Suppressor macrophage (primary cell): ENCODE measurements at places on chromosomes 5 and 9.

DNA sequence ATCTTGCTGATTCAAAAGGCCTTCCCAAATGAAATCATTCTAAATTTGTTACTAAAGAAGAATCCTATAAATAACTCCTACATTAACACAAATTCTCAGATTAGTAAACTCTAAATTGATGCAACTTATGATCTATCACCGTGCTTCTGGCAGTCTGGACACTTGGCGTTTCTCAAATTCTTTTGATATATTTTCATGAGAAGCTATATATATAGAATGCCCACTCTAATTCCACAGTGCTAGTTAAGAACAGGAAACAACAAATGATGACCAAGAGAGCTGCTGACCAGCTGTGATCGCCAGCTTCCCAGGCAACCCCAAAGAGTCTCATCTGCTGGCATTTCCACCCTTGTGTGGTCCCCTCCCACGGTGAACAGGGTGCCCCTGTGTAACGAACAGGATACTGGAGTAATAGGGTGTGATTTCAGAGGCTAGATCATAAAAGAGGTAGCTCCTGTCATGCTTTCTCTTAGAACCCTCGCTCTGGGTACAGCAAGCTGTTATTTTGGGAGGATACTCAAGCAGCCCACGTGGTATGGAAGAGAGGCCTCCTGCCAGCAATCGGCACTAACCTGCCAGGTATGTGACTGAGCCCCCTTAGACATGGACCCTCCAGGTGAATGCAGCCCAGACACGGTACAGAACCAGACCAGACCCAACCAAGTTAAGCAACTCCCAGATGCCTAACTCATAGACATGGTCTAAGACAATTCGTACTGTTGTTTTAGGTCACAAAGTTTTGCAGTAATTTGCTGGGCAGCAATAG, 64.7 kb downstream of the CDC14B start:
- peak; percentile 60 for DNase-seq

- no peak for DNase-seq
Measured at GRCh38 chr9:94874316-94874715, 147.8 kb downstream of the AOPEP start.

- DNase-seq, result no peak
Measured at GRCh38 chr9:14500705-14501104, 186.8 kb upstream of the NFIB start.

DNA sequence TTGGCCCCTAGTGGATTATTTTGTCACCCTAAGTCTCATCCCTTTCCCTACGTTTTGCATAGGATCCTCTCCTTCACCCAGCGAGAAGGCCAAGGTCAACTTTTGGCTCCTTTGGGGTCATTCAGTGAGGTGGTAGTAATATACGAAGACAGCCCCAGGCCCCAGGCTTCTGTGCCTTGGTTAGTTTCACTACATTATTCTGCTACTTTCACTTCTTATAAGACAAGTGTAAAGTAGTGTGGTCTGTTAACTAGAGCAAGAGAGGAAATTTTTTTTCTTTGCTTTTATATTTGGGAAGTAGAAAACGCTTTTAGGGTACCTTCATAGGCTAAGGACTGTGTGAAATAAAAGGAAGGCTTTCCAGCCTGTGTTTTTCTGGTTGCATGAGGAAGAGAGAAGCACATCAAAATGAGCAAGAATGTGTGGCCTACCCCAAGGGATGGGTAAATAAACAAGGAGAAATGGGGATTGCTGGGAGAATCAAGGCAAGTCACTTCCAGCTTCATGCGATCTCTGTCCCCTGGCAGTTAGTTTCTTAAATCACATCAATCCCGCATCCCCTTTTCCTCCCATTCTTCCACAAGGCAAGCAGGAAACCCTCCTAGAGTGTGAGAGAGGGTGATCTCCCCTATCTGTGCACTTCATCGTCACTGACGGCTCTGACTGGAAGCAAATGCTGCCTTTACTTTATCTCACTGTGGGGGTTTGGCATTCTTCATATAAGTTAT, 677.0 kb upstream of the WWC1 start:
- DNase-seq, result no peak

DNA sequence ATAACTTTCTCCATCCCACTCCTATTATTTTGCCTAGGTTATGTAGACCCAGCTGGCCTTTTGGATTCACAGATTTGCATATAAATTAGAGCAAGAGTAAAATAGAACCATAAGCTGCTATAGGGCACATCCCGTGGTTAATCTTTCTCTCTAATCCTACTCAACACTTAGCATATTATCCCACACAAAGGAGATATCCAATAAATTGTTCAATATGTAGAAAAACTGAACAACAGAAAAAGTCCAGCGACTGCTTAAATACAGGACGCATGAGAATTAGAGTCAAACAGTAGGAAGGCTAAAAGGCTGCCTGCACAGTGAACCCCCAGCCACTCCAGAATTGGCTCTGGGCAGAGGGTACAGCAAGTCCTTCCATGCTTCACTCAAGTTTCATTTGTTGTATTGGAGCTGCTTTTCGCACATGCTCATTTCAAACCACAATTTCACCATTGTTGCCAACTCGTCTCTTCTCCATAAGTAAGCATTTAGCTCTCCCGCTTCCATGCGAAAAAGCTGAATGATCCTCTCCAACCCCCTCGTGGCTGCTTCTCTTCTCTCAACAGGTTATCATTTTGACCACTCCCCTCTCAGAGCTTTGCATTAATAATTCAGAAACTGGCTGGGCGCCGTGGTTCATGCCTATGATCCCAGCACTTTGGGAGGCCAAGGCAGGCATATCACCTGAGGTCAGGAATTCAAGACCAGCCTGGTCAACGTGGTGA, 14.1 kb upstream of the IQGAP2 start:
- no peak for DNase-seq

- DNase-seq, result no peak
Measured at GRCh38 chr5:141641634-141642267, 5.0 kb downstream of the RELL2 start.

- no peak for DNase-seq
Measured at GRCh38 chr9:137800196-137801022, 77.2 kb upstream of the CACNA1B start.

GRCh38 chr5:171571663-171572062, 152.2 kb downstream of the FGF18 start:
- DNase-seq, result no peak

GRCh38 chr5:66863243-66864170, 267.3 kb downstream of the MAST4 start:
- no peak for DNase-seq

- DNase-seq, result no peak
Measured at GRCh38 chr5:154366353-154366752, 79.4 kb upstream of the SAP30L start.

DNA sequence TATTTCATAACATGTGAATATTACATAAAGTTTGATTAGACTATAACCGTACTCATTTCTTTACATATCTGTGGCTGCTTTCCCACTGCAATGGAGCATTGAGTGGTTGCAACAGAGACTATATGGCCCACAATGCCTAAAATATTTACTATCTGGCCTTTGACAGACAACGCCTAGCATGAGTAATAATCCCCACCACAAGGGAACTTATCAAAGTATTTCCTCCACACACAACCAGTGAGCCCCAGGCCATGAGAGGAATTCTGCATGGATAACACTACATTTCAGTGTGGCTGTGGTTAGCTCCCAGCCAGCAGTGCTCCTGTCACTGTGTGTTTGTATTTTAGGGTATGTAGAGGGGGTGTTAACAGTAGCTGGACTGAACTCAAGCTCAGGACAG, 54.8 kb downstream of the FAM81B start:
- no peak for DNase-seq

GRCh38 chr9:124940521-124940893, 376 bp downstream of the GOLGA1 start:
- DNase-seq, result no peak

GRCh38 chr9:5395428-5395827, 42.3 kb downstream of the PLGRKT start:
- DNase-seq, result no peak

DNA sequence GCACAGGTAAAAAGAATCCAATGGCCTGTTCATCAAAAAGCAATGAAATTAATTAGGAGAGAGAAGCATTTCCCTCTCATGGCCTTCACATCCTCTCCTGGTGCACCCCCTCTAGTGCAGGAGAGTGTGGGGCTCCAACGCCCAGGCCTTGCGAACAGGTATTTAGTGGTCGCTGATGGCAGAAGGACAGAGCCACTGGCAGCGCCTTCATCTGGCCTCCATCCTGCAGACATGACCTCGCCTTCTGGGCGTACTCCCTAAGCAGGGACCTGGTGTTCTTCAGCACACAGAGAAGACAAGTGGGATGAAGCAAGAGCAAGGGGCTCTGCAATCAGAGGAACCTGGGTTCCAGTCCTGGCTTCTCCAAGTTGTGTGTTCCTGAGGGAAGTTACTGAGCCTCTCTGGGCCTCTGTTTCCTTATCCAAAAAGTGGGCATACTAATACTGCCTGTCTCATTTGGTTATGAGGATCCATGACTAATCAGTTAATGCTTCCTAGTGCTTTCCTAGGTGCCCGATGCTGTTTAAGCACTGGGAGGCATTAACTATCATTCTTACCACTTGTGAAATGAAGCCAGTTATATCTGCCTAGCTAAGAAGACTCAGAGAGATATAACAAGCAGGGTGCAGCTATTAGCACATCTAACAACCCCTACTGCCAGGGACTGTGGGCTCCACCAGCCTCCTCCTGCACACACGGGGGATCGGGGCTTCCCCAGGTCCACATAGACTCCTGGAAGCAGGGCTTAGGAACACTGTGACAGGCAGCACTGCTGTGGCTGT, 77.3 kb downstream of the SEMA4D start:
- DNase-seq, result no peak

- no peak for DNase-seq
Measured at GRCh38 chr9:135828656-135829055, 78.7 kb downstream of the CAMSAP1 start.

DNA sequence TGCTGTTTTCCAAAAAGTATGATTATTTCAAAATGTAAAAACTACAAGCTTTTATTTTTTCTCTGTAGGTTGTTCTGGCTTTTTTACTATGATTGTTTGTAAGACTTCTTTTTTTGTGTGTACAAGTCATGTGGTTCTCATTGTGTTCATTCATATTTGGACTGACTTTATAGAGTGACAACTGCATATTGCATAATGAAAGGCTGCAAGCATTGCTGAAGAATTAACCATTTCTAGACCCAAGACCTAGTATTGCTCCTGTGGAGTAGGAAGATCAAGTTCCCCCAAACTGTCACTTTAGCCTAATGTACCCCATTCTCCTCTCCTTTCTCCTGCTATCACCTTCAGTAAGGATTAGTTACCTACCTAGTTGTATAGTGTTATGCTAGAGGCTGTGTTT, 10.0 kb downstream of the MAP1B start:
- no peak for DNase-seq

- no peak for DNase-seq
Measured at GRCh38 chr5:156391139-156391538, 64.2 kb downstream of the SGCD start.

DNA sequence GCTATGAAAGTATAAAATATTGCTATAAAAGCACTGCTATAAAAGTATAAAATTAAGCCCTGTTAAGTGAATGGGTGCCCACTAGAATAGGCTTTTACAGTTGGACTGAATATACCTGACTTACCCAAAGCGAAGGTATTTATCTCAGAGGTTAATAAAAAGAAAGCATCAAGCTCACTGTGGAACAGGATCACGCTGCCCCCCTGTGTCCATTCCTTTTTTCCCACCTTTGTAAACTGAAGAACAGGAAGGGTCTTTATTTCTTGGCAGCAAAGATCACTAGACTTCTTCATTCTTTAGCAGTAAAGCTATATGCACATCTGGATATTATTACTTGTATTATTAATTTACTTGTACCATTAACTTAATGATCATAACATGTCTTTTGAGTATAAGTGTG, 22.1 kb upstream of the PLPP6 start:
- DNase-seq, result no peak

DNA sequence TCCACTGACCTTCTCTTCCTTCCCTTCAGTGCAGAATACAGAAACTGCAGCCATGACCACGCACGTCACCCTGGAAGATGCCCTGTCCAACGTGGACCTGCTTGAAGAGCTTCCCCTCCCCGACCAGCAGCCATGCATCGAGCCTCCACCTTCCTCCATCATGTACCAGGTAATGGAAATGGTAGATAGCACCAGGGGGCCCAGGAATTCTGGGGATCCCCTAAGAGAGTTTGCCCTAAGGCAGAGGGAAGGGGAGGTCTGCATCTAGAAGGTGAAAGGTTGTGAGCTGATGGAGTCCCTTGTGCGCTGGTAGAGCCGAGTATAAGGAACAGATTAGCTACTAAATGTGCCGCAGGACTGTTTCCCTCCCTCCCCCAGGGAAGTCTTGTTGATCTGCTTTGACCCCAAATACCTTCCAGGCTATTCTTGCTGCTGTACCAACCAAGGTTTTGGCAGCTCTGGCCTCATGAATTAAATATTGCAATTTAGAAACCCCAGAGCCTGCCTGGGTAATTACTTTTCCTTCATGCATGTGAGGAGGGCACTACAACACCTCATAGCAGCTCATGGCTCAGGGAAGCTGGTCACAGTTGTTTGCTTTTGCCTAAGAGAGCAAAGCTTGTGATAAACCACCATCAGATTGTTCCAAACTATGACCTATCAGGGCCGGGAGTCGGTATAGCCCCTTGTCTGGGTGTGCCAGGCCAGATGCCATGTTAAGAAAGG, 19.6 kb downstream of the CYFIP2 start:
- DNase-seq, result no peak

DNA sequence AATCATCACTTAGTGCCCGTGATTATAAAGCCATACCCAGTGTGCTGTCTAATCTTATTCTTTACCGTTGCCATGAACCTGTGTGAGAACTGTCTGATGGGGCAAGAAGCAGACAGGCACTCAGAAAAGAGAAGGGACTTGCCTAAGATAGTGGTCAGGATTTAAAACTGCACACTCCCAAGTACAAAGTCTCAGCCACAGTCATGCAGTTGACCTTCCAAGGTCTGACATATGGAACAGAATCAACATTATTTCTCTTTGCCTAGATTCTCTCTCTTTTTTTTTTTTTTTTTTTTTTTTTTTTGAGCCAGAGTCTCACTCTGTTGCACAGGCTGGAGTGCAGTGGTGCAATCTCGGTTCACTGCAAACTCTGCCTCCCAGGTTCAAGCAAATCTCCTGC, 1.9 kb upstream of the PPP2CA start:
- DNase-seq, result no peak

- no peak for DNase-seq
Measured at GRCh38 chr9:136028760-136029470, 66.2 kb downstream of the NACC2 start.

- DNase-seq, result no peak
Measured at GRCh38 chr5:130115686-130116085, 211.4 kb downstream of the CHSY3 start.

- no peak for DNase-seq
Measured at GRCh38 chr5:96316487-96316886, 116.6 kb downstream of the PCSK1 start.

DNA sequence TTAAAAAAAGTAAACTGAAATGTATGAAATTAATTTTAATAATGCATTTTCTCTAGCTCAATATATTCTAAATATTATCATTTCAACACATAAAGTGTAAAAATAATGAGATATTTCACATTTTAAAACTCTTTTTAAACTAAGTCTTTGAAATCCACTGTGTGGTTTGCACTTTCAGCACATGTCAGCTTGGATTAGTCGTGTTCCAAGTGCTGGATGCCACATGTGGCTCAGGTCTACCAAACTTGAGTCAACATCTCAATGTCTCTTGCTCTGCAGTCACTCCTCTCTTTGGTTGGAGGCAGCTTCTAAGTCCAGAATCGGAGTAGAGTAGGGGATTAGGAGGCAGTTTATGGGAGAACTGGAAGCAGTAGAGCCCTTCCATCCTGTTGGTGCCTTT, 173.7 kb upstream of the ANKRD55 start:
- no peak for DNase-seq

GRCh38 chr9:124381170-124381945, 33.9 kb downstream of the PSMB7 start:
- DNase-seq, result no peak

GRCh38 chr5:33212900-33213299, 227.9 kb upstream of the TARS1 start:
- DNase-seq, result no peak

GRCh38 chr5:38379350-38379937, 121.1 kb downstream of the EGFLAM start:
- no peak for DNase-seq
